T-helper 2 cell treated with Interferon-gamma antibody and Interleukin-4, amounts not matched to agents 5 μg/mL and 100 μg/mL, for 36 hours (primary cell): ENCODE measurements at places on chromosomes 1 and 21.

- no peak for DNase-seq
Measured at GRCh38 chr1:145884675-145885074, 991 bp downstream of the ANKRD35 start.

- DNase-seq, result no peak
Measured at GRCh38 chr21:26060335-26061115, 110.0 kb downstream of the APP start.

- no peak for DNase-seq
Measured at GRCh38 chr1:109020693-109021257, 21.1 kb downstream of the WDR47 start.

GRCh38 chr1:3923378-3924185 lies 23.5 kb upstream of the C1orf174 start:
- no peak for DNase-seq

GRCh38 chr1:204578867-204579664 lies 62.9 kb downstream of the MDM4 start:
- DNase-seq, result peak; percentile 29

DNA sequence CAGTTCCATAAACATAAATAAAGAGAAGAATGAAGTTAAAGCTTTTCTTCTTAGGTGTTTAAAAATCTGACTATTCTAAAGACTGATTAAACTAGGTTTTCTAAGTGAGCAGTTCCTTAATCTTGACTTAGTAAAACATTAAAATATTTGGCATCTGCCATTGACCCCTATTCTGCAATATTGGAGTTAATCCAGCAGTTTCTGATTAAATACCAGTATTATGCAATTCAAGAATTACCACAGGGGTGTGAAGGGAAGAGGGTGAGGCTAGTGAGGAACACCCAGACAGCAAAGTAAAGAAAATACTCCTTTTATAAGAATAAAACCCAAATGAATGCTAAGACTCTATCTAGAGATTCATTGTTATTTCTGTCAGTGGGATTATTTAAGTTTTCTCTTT lies 40.9 kb downstream of the CLIC4 start:
- no peak for DNase-seq

- no peak for DNase-seq
Measured at GRCh38 chr1:238153253-238153652, 262.5 kb upstream of the ZP4 start.

DNA sequence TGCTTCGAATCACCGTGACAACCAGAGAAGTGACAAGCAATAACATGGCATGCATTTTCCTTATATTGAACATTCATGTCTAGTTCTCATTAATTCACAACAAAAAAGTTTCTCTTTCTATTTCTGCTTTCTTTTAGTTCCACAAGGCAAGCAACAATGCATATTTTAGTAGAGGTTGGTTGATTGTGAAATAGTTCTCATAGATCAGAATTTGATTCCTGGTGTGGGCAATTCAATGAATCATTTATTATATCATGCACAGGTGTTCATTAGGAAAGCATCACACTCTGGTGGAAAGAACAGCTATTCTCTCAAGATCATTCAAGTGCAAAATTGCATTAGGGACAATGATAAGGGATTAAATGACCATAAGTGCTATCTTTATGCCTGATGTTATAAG lies 980.9 kb downstream of the BRINP3 start:
- DNase-seq, result no peak

- DNase-seq, result no peak
Measured at GRCh38 chr1:154938604-154939399, 2.3 kb upstream of the PMVK start.

DNA sequence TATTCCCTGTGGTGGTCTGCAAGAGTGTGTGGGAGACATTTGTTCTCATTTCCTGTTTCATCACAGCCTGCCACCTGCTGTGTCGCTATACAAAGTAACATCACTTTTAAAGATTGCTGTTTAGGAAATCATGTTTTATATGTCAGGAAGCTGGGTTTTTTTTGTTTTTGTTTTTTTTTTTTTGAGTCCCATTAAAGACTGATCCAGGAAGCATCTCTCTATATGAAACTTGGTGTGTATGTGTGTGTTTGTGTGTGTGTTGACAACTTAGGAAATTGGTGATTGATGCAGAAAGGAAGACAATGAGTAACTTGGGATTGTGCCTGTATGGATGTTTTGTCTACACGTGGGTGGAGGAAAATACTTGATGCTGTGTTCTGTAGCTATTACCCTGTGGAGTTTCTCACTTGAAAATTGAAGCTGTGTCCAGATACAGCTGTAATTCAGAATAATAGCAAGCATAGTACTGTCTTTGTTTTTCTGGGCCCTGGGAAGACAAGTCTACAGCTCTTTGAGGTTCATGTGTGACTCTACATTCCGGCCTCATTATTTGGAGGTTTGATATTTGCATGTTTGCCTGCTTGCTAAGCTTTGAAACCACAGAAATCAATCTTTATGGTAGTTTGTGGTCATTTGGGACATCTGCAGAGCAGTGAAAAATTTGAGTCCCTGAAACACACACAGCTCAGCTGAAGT lies 47.9 kb downstream of the LAMC1 start:
- no peak for DNase-seq

- no peak for DNase-seq
Measured at GRCh38 chr21:32779983-32780382, 8.4 kb upstream of the PAXBP1 start.

DNA sequence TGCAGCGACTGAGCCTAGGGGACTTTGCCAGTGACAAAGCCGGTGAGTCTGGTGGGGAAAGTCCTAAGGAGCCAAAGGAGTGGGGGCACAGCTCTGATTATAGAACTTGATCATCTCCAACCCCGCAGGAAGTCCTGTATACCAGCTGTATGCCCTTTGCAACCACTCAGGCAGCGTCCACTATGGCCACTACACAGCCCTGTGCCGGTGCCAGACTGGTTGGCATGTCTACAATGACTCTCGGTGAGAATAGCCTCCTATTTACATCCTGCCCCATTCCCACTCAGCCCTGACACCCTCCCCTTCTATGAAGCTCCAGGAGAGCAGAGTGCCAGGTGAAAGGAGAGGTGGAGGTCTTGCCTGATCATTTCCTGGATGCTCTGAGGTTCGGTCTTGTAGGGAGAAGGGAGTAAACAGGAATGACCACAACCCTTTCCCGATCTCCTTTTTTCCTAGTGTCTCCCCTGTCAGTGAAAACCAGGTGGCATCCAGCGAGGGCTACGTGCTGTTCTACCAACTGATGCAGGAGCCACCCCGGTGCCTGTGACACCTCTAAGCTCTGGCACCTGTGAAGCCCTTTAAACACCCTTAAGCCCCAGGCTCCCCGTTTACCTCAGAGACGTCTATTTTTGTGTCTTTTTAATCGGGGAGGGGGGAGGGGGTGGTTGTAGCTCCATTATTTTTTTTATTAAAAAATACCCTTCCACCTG lies 1.2 kb upstream of the PPOX start:
- DNase-seq, result no peak

- DNase-seq, result no peak
Measured at GRCh38 chr1:67333603-67334002, 25.9 kb downstream of the IL12RB2 start.

DNA sequence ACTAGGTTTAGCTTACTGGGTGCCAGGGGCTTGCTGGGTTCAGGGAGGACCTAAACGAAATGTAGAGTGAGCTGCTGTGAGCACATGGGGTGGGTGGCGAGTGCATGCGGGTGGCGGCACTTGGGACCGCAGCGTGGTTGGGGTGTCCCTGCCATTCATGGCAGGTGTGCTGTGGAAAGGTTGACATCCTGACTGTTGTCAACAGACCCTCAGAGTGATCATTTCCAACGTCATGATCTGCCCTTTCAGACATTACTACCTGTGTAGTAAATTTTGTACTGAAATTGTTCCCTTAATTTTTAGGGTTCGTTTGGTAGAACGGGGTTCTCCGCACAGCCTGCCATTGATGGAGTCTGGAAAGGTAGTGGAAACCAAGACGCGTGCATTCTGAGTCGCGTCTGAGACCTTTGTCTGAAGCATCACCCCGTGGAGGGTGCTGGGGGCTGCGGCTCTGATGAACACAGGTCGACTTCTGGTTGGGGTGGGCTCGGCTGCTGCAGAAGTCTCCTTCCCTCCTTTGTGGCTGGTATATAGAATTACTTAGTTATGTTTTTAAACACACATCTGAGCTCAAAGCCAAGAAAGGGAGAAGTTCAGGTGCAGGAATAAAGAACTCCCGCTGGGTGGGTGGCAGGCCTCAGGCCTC lies 43.3 kb downstream of the S100B start:
- no peak for DNase-seq

- DNase-seq, result no peak
Measured at GRCh38 chr1:156923670-156924477, 3.4 kb downstream of the LRRC71 start.

- DNase-seq, result no peak
Measured at GRCh38 chr1:119006406-119007279, 18.5 kb upstream of the TBX15 start.

- DNase-seq, result no peak
Measured at GRCh38 chr1:114296413-114296812, 142.7 kb upstream of the SYT6 start.
